Activated CD4-positive, alpha-beta T cell treated with anti-CD3 and anti-CD28 coated beads for 4 hours (primary cell): ENCODE measurements at places on chromosomes 5 and 9.

DNA sequence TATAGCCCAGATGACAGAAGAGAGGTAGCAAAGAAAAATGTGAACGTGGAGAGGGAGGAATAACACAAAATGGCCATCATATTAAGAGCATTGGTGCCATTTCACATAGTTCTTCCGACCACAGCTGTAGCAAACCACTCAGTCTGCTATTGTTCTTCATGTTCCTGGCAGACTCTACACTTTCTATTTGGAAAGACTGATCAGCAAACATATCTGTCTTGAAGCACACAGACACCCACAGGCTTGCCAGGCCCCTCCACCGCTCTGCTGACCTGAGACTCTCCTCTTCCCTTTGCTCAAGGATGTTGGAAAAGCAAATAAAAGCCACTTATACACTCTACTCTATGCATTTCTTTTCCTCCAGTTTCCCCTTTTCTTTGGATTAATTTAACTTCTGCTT, 298.0 kb downstream of the FBXL7 start:
- no peak for DNase-seq

DNA sequence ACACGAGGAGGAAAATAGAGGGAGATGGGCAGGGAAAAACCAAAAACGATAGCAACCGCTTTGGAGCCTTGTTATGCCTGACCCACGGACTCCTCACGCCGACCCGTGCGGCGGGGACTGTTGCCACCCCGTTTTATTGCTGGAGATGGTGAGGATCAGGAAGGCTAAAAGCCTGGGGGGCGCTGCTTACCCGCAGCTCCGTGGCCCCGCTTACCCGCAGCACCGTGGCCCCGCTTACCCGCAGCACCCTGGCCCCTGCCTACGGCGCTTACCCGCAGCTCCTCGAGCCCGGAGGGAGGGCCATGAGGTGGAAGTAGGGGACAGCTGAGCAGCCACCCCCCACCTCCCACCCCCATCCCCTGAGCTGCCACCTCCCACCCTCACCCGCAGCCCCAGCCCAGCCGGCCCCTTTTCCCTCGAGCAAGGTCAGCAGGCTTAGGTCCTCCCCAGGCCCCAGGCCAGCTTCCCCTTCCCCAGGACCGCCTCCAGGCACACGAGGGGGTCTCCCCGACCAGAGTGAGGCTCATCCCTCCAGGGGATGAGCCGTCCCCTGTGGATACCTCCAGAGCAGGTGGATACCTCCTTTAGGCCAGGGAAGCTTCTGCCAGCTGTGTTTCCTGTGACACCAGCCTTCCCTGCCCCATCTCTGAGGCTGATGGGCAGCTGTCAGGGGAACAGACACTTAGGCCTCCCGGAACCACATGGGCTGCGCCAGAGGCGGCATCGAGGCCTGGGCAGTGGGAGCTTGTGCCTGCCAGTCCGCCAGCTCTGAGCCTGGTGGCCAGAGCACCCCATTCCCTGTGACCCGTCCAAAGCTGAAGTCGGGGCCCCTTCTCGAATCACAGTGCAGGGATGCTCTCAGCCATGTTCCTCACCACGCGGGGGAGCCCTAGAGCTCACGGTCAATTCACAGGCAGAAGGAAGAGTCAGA, 92.3 kb downstream of the LMX1B start:
- DNase-seq = peak; percentile 83

DNA sequence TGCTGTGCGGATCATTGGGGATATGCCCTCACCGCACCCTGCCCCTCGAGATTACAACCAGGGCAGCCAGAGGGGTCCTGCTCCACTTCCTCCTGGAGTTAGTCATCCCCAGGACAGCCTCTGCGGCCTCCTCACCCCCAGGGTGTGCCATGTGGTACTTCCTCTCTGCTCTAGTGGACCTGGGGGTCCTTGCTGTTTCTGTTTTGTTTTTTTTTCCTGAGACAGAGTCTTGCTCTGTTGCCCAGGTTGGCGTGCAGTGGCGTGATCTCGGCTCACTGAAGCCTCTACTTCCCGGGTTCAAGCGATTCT, 5.2 kb upstream of the FCN1 start:
- DNase-seq = no peak

DNA sequence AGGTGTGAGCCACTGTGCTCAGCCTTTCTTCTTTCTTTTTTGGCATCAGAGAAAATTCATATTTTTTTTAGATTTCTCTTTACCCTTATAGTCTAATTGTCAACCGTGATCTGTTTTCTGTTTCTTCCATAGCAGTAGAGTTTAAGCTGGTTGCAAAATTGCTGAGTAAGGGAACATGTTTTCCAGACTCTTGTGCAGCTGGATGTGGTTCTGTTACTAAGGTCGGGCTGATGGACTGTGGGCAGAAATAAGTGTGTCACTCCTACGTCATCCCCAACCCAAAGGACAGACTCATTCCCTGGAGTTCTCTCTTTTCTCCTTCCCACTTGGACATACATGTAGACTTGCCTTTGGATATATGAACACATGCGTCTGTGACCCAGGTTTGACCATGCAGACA, 64.1 kb upstream of the GOLM1 start:
- DNase-seq = no peak

DNA sequence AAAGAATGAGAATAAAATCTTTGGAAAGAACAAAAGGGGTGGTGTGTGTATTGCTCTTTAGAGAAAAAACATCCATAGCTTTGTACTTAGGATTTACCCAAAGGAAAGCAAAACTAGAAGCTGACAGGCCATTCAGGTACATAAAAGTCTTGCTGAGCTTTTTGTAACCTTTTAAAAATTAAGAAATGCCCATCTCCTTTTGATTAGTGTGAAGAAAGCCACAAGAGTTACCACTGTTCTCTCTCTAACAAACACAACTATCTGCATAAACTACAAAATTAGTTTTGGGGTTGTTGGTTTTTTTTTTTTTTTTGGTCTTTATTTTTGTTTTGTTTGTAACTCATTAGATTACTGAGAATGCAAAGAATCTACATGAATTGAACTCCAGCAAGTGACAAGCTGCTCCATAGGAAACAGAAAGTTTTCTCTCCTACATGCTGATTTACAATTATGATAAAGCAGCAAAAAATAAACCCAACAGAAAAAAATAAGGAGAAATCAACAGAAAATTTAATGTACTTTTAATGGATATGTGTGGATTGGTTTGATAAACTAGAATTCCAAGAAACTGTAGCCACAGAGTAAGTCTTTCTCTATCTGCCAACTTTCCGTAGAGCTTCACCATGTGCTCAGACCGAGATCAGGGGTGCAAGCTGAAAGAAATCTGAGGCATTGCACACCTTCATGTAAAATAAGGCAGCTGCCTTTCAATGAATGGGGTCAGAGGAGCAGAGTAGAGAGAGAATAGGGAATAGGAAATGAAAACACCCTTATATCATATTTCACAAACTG, 12.3 kb downstream of the BAAT start:
- no peak for DNase-seq

DNA sequence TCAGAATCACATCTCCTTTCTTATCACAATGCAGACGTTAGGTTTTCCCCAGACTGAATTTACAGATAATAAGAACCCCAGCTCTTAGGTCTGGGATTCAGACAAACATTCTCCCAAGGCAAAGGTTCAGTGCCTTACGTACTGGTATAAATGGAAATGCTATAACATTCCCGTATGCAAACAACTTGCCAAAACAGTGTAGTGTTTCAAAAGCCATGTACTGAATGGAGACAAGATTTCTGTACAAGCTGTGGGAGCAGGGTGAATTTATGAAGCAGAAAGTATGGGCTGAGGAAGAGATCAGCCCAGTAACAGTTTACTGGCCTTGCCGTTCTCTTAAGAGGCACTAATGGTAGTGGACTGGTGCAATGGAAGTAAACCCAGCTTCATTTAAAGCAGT, 225.5 kb upstream of the ZNF462 start:
- DNase-seq = no peak

DNA sequence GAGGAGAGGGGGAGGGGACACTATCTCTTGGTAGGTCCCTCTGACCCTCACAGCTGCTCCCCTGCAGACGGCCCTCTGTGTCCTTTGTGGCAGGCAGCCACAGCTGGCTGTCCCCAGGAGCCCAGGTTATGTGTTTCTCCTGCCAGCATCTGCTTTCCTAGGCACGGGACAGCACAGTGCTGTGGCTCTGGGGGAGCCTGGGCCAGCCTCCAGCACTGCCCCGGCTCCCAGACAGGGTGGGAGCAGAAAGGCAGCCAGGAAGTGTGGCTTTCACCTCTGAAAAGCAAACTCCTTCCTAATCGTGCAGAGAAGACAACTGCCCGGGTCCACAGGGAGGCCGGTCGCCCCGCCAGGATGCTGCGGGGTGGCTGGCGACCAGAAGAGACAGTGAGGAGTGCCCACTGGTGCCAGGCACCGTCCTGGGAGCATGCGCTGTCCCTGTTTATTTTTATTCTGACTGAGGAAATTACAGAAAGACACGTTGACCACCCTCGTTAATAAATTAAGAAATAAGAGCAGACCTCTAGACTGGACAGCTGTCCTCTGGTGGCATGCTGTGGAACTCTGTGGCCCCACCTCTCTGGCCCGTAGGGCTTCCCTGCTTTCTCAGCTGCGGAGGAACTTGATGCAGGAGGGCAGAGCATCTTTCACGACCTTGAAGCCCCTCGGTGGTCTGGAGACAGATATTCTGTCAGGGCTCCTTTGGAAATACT, 240.3 kb downstream of the FANCC start:
- no peak for DNase-seq

DNA sequence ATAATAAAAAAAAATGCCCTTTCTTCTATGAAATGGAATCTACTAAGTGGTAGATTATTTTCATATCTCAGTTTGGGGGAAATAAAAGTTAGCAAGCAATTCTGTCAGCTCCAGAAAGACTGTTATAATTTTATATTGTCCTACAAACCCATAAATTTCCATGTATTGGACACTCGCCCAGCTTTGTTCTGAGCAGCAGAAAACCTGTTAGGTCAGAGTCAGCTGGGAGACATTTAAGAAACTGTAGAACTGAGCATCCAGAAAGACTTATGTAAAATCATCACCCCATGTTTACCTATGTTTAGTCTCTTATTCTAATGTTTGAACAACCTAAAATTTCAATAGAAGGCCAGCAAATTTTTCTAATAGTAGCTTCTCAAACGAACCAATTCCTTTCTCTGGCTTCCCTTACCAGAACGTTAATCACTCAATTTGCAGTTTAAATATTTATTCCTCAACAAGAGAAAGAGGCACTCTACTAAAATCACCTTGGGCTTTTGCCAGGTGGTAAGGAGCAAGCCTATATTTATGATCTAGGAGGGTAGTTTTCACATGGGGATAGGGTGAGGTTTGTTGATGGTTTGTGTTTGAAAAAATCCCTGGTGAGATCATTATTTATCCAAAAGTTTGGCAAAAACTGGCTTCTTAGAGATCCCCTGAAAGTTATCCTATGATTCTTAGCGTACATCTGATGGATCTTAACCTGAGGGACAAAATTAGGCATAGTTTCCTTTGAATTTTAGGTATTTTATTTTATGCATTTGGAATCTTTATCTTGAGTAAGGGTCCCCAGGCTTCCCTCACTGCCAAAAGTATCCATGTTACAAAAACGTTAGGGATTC, 34.4 kb downstream of the MACROH2A1 start:
- DNase-seq = no peak

GRCh38 chr9:27227192-27227591, 69.8 kb downstream of the EQTN start:
- DNase-seq = no peak

GRCh38 chr5:157506066-157506590, 46.1 kb downstream of the NIPAL4 start:
- no peak for DNase-seq

- no peak for DNase-seq
These were observed 46.6 kb downstream of the MVB12B start for GRCh38 chr9:126373241-126373640.

- no peak for DNase-seq
These were observed 1.6 kb upstream of the DBN1 start for GRCh38 chr5:177474846-177475562.

- DNase-seq = no peak
These were observed 236.5 kb downstream of the PBX3 start for GRCh38 chr9:125983681-125984080.

- DNase-seq = no peak
These were observed 677.7 kb upstream of the MEF2C start for GRCh38 chr5:89560696-89561095.

GRCh38 chr9:134089972-134090371, 22.1 kb upstream of the BRD3 start:
- no peak for DNase-seq

GRCh38 chr5:89374144-89374784, 491.3 kb upstream of the MEF2C start:
- no peak for DNase-seq

DNA sequence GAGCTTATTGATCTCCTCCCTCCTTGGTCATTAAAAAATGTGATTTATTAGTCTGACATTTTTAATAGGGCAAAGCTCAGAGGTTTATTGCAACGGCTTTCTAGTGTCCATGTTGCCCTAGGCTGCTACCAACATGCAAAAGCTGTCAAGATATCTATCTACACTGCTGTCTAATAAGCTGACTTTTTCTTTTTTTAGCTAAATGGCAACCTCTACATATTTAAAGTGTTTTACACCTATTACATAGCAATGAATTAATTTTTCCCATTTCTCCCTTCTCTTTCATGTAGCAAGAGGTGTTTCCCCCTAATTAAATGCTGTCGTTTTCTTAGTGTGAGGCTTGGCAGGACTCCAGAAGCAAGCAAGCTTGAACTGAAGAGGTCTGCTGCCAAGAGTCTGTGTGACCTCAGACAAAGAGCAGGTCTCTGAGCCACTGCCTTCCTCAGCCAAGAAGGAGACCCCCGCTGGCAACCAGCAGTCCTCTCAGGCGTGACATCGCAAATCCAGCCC, 79.4 kb downstream of the GAS1 start:
- DNase-seq = no peak

- DNase-seq = no peak
These were observed 4.7 kb downstream of the PFDN1 start for GRCh38 chr5:140298183-140298601.

DNA sequence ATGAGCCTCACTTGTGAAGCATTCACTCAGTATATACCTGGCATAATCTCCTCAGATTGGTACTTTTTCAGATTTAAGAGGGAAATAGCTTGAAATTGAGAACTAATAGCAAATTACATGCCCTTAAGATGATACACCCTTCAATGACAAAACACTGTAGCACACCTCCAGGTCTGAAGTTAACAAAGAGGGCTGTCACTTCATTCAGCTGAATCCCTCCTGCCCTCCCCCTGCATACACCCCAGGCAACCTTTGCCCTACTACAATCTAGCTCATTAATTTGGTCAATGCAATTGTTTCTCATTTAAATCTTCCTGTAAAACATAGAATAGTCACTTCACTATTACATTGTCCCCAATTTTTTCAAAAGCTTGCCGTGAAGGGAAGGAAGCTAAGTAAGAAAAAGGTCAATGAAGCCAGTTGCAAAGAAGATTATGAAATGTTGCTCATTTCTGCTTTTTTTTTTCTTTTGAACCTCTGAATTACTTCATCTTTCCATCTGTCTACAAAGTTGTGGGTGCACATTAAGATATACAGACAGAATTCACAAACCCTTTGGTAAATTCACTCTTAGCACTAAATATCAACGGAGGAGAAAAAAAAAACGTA, 294.8 kb upstream of the PTGER4 start:
- DNase-seq = no peak

DNA sequence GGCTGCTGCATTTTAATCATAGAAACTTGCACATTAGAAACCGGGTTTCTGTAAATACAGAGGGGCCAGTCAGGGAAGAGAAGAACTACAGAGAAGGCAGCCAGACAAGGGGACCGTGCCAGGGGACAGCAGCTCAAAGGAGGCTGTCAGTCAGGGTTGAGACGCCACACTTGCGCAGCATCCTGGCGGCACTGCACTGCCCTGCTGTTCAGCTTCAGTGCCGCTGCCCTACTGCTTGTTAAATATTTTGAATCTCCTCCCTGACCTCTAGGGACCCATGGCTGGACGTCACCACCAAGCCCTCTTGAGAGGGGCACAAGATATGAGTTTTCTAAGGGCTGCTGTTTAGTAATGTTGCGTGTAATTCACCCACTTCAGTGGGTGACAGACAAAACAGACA, 43.6 kb upstream of the ZBTB43 start:
- DNase-seq = no peak
